Fibroblast of lung (primary cell): ENCODE measurements at places on chromosomes 11 and 22.

GRCh38 chr22:46517255-46517761, 20.1 kb downstream of the CELSR1 start:
- no peak for DNase-seq

- no peak for DNase-seq
Measured at GRCh38 chr11:103378931-103379330, 269.7 kb downstream of the DYNC2H1 start.

DNA sequence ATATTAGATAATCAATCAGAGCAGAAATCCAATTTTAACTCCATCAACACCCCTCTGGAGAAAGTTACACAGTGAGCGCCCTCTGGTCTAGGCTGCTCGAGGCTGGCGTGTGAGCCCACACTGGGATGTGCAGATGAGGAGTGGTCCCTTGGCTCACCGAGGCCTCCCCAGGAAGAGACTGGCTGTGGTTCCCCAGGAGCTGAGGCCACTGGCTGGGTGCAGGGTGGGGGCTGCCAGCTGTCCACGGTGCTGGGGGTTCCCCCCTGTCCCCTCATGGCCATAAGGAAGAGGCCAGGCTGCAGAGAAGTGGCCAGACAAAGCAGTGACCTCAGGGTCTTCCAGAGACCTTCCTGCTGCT, 750.7 kb downstream of the BRD1 start:
- DNase-seq = no peak

- no peak for DNase-seq
Measured at GRCh38 chr11:75598264-75598663, 36.2 kb downstream of the SERPINH1 start.

- DNase-seq = no peak
Measured at GRCh38 chr11:66238786-66239413, 29.5 kb upstream of the RAB1B start.

DNA sequence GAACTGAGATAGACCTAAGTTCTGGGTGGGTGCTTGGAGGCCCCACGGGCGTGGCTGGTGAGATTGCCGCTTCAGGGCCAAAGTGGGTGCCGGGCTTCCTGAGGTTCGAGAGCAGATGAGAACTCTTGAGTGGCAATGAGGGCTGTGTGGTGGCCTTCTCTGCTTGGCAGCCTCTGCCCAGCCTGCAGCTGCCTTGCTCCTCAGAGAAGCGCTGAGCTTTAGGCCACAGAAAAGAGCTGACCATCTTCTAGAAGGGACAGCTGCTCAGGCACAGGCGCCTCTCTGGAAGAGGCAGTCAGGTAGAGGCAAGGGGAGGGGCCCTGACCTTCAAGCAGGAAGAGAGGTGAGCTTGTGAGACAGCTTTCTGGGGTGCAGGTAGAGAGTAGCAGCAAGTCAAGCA, 72.8 kb downstream of the MED15 start:
- no peak for DNase-seq

- peak; percentile 12 for DNase-seq
Measured at GRCh38 chr11:116771935-116772334, 852 bp downstream of the BUD13 start.

DNA sequence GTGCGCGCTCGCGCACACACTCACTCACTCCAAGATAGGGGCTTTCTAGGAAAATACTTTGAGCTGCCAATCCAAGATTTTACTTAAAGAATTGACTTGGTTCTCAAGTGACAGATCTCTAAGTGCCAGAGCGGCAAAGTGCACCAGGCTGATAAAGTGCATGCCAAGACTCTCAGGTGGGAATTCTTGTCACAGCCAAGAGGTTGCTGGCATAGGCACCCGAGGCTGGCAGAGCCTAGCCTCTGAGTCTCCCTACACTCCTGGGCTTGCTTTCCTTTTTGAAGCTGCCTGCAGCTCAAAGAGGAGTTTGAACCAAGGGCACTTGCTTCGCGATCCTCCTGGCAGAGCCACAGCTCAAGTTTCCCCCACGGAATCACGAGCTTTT, 2.5 kb upstream of the ADM start:
- peak; percentile 41 for DNase-seq

DNA sequence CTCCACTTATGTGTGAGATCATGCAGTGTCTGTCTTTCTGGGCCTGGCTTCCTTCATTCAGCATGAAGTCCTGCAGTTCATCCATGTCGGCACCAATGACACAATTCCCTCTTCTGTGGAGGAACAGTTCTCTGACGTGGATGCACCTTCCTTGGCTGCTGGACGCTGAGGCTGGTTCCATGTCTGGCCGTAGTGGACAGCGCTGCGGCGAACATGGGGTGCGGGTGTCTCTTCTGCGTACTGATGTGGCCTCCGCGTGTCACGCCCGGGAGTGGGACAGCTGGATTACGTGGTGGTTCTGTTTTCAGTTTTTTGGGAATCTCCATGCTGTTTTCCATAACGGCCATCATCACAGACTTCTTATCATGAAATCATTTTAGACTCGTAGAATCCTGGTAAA, 16.9 kb upstream of the MUC2 start:
- DNase-seq = no peak

- DNase-seq = no peak
Measured at GRCh38 chr11:122775675-122776271, 62.5 kb upstream of the CRTAM start.

- no peak for DNase-seq
Measured at GRCh38 chr22:47457509-47458300, 695.3 kb downstream of the TBC1D22A start.

GRCh38 chr11:29527391-29527936, 489.4 kb downstream of the KCNA4 start:
- peak; percentile 80 for DNase-seq

DNA sequence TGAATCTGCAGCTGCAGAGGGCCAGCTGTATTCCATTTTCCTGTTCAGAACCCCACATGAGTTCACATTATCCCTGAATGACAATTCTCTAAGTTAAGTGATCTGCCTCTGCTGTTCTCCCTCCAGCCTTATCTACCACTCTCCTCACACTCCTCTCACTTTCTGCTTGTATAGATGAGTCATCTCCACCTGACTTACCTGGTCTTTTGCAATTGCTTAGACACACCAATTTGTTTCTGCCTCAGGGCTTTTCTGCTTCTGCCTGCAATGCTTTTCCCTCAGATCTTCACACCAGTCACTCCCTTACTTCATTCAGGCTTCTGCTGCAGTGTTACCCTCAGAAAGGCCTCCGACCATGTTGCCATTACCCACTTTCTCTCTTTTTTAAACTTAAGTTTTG, 118.1 kb downstream of the ATM start:
- DNase-seq = no peak

DNA sequence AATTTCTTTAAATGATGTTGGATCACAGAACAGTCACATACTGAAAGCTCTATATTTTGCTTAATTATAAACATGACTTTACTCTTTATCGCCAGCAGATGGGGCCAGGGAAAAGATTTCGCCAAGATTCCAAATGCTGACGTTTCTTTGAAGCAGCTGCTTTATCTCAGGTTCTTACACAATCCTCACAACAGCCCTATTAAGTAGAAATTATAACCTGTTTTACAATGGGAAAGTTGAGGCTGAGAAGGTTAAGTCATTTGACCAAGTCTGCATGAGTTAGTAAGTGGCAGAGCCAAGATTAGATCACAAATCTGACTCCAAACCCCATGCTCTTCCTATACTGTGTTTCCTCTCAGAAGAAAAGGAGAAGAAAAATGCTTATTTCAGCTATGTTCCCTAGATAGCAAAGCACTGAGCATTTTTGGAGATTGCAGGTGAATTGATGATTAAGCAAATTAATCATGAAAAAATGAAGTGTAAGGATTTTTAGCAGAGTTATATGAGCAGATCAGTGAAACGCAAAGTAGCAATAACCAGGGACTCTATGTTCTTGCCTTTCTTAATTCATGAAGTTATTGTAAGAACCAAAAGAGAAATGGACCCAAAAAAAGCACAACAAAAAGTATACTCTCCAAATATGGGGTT, 79.0 kb downstream of the AASDHPPT start:
- peak; percentile 79 for DNase-seq

DNA sequence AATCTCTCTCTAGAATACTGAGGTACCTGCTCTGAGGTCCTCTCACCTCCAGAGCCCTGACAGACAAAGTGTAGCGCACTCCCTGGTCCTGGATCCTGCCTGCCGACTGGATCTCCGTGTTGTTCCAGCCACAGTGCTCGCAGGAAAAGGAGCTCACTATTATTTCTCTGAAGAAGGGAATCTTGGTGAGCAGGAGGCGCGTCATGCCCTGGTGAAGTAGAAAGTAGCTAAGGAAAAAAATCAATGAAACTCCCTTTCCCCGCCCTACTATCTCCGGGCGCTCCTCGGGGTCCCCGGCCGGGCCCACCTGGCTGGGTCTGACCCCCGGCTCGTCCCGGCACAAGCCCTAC, 412 bp downstream of the ZPR1 start:
- no peak for DNase-seq

GRCh38 chr11:86818462-86819192, 18.3 kb downstream of the PRSS23 start:
- DNase-seq = peak; percentile 73

- no peak for DNase-seq
Measured at GRCh38 chr11:24747275-24748251, 250.7 kb downstream of the LUZP2 start.

DNA sequence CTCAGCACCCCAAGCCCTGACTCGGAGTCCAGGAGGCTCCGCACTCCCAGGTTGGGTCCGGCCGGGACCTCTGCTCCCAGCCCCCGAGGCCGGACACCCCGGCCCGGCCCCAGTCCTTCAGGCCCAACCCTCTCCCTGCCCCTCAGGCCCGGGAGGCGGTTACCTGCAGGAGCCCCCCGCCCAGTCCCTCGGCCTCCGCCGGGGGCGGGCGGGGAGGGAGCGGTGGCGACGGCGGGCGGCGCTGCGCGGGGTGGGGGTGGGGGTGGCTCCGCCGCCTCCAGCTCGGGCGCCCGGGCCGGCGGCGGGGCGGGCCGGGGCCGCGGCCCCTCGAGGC, 310 bp downstream of the TCF20 start:
- no peak for DNase-seq

GRCh38 chr22:42856865-42857704, at the start of gene ARFGAP3:
TSS of gene ARFGAP3 (minus strand) at chr22:42857273. CDS start at chr22:42857182, 91 bp downstream.
- peak; percentile 91 for DNase-seq

DNA sequence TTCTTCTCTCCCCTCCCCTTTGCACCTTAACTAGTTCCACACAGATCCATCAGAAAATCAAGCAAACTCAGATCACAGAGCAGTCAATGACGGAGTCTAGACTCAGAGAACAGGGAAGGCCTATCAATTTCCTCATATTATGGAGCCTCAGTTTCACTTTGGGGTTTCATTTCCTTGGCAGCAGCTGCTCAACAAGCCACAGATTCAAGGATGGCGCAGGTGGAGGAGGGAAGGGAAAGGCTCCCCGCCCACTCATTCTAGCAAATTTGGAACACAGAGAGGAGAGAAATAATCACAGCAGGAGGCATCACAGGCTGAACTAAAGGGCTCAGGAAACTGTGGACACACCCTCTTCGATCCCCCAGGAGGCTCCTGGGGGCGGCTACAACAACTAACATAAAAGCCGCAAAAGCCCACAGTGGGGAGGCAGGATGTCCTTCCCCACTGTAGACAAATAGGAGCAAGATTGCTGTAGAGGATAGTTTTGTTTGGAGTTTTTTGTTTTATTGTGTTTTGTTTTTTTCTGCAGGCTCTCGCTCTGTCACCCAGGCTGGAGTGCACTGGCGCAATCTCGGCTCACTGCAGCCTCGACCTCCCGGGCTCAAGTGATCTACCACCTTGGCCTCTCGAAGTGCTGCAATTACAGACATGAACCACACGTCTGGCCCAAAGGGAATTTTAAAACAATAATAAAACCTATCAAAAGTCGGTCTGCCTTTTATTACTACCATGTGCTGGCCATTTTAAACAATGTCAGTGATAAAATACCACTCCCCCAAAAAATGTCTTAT, 3.4 kb downstream of the PLAAT3 start:
- DNase-seq = no peak

DNA sequence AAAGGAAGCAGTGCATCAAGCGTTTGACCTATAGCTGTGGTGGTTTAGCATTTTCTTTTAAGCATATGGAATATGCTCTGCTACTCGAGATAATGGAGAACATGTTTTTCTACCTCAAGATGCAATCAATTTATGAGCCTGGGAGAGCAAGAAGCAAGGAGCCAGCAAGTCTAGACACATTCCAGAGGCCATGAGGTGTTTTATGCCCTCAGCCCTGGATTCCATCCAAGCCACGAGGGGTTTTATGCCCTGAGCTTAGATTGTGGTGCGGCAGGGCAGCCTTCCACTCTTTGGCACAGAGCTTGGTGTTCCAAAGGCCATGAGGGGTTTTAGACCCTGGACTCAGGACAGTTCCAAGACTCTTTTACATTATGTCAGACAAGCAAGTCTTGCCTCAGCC, 11.7 kb upstream of the DNAJB13 start:
- peak; percentile 30 for DNase-seq

DNA sequence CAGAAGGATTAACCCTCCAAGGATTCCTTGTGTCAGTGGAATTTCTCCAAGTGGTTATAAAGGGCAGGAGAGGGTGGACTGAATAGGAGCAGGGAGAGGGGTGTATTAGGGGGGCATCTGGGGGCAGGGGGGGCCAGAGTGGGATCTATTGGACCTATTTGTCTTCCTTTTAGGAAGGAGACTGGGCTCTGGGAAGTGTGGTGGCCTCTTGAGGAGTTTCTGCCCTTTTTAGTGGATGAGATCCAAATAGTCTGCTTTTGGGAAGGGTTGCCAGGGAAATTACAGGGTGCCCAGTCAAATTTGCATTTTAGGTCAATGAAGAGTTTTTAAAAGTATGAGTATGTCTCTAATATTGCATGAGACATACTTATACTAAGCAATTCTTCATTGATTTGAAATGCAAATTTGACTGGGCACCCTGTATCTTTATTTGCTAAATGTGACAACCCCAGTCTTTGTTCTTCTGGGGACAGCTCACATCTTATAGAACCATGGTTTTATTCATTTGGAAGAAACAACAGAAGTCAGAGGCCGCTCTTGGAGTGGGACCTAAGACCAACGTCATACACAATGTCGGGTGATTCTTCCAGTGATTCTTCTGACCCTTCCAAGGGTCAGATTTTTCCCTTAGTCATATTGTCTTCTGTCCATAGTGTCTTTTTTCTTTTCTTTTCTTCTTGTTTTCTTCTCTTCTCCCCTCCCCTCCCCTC, 429 bp upstream of the SLC22A6 start:
- DNase-seq = no peak

DNA sequence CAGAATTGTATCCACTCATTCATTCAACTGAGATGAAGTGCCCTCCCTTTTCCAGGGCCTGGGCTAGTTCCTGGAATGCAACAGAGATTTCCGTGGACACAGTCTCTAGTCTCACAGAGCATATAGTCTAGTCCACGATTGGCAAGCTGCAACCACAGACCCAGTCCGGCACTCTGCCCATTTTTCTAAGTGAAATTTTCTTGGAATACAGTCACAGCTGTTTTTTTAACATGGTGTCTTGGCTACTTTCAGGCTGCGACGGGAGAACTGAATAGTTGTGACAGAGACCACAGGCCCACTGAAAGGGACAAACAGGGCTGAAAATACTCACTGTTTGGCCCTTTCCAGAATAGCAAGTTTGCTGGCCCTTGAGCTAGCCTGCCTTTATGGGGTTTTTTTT, 29.2 kb downstream of the ALG12 start:
- peak; percentile 70 for DNase-seq
